ENCODE measurements at places on chromosomes 4 and X.

- DNase-seq, result no peak
- no peak overlapping the region for H3K4me3 ChIP-seq
- peaks cover 13% of the 10 kb centered on the region for H3K27me3 ChIP-seq
- no peaks in the 10 kb centered on the region for H3K4me1 ChIP-seq
- H3K36me3 ChIP-seq, result no peaks in the 10 kb centered on the region
Measured at GRCh38 chr4:165398570-165398969, 19.8 kb downstream of the CPE start.

DNA sequence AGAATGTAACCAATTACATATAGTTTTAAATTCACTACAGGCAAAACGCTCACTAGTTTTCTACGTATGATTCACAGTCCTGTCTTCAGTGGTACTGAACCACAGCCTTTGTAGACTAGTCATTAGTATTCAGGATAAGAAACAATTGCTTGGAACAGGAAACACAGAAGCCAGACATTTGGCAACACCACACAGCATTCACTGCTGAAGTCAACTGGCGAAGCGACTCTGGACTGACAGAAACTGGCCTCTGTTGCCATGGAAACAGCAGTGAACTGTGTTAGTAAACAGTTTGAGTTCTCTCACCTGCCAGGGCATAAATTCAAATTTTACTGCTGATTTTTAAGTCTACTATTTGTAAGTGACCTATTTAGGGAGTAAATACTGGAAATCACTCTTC, 57.6 kb downstream of the MAPK10 start:
- no peaks in the 10 kb centered on the region for H3K4me1 ChIP-seq
- H3K4me3 ChIP-seq, result no peak overlapping the region
- DNase-seq, result no peak

- no peaks in the 10 kb centered on the region for H3K4me1 ChIP-seq
- H3K27me3 ChIP-seq, result no peaks in the 10 kb centered on the region
- H3K4me3 ChIP-seq, result no peak overlapping the region
- DNase-seq, result no peak
- no peak overlapping the region for H3K27ac ChIP-seq
- no peaks in the 10 kb centered on the region for H3K36me3 ChIP-seq
Measured at GRCh38 chr4:94159790-94160189, 47.9 kb upstream of the SMARCAD1 start.

DNA sequence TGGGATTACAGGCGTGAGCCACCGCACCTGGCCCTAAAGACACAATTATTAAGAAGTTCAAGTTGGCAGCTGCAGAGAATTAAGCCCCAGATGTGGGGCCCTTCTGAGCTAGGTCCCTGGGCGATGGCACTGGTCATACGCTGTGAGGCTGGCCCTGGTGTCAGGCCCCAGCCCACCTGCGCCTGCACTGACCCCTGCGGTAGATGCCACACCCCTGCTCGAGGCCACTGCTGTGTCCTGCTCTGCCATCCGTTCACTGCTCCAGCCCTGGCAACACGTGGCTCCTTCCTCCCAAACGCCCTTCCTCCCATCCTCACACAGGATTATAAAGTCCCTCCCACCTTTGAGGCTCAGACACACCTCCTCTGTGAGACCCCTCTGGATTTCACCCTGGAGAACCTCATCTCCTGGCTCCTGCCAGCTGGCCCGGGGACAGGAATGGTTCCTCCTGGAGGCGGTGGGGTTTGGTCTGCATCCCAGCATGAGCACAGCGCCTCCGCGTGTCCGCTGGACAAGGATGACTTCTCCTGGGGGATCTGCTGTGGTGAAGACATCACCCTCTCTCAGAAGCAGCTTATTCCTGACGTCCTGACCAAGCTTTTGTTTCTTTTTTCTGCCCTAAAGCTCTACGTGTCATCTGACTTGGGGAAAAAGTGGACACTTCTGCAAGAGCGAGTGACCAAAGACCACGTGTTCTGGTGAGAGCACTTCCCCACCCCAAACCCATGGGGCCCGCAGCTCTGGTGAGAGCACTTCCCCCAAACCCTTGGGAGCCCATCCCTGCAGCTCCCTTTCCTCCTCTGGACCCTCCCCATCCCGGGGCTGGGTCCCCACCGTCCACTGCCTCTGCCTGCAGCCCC, 219.0 kb upstream of the PSAPL1 start:
- H3K27ac ChIP-seq, result no peak overlapping the region
- no peaks in the 10 kb centered on the region for H3K27me3 ChIP-seq
- H3K4me3 ChIP-seq, result no peak overlapping the region
- DNase-seq, result no peak

DNA sequence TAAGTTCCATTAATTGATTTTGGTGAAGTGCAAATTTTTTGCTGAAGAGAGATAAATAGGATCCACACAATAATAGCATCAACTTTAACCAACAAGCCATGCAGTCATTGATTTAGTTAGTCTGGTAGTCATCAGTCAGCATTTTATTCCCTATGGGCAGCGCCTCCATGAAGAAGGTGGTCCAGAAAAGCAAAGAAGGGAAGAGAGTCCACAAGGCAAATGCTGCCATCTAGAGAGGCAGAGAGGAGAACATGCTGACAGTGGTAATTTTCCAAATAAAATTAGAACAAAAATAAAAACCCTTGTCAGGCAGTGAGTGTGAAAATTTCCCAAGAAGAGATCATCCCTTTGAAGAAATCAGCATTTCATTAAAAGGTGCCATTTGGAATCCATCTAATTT, 366.7 kb upstream of the FAM241A start:
- H3K4me1 ChIP-seq, result no peaks in the 10 kb centered on the region
- no peaks in the 10 kb centered on the region for H3K27me3 ChIP-seq
- no peak for DNase-seq
- no peaks in the 10 kb centered on the region for H3K36me3 ChIP-seq

GRCh38 chr4:174549721-174550120, 27.4 kb upstream of the HPGD start:
- no peaks in the 10 kb centered on the region for H3K27me3 ChIP-seq
- no peak overlapping the region for H3K27ac ChIP-seq
- H3K4me1 ChIP-seq, result no peaks in the 10 kb centered on the region
- no peaks in the 10 kb centered on the region for H3K36me3 ChIP-seq

GRCh38 chr4:75555294-75556164, at the start of gene ODAPH:
ODAPH (plus strand) TSS chr4:75556066; CDS start chr4:75556083, 17 bp downstream.
- DNase-seq, result peak; percentile 10
- H3K36me3 ChIP-seq, result no peaks in the 10 kb centered on the region
- no peaks in the 10 kb centered on the region for H3K4me1 ChIP-seq
- H3K4me3 ChIP-seq, result no peak within 1 kb of the TSS

- no peaks in the 10 kb centered on the region for H3K36me3 ChIP-seq
- no peaks in the 10 kb centered on the region for H3K27me3 ChIP-seq
- no peak overlapping the region for H3K27ac ChIP-seq
- H3K4me3 ChIP-seq, result peak overlapping the region; percentile 16
Measured at GRCh38 chrX:18668071-18668835, 3.7 kb downstream of the RS1 start.

DNA sequence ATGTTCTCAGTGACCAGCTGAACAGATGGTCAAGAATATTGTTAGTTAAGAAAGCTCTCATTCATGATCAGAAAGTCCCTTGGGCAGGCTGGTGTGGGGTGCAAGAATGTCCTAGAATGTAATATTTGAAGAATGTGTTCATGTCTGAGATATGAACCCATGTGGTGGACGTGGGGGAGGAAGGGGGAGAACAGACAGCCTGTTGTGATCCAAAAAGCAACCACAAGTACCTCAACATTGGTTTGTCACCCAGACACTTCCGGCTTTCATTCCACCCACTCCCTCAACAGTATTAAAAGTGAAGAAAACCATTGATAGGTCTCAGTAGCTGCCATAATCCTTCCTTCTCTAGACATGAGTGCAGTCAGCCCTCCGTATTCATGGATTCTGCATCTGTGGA, 82.2 kb downstream of the MAML3 start:
- peak overlapping the region; percentile 53 for H3K4me3 ChIP-seq
- peaks cover 12% of the 10 kb centered on the region for H3K27me3 ChIP-seq

- no peak overlapping the region for H3K4me3 ChIP-seq
- no peak for DNase-seq
- no peaks in the 10 kb centered on the region for H3K36me3 ChIP-seq
- no peak overlapping the region for H3K27ac ChIP-seq
- no peaks in the 10 kb centered on the region for H3K4me1 ChIP-seq
Measured at GRCh38 chr4:95388911-95389310, 159.9 kb downstream of the UNC5C start.

GRCh38 chrX:2863646-2864045, 34.9 kb downstream of the GYG2 start:
- H3K27me3 ChIP-seq, result no peaks in the 10 kb centered on the region
- H3K4me3 ChIP-seq, result no peak overlapping the region
- H3K27ac ChIP-seq, result no peak overlapping the region
- H3K4me1 ChIP-seq, result no peaks in the 10 kb centered on the region
- no peak for DNase-seq
- H3K36me3 ChIP-seq, result no peaks in the 10 kb centered on the region

GRCh38 chr4:188780686-188781085, 641.4 kb downstream of the TRIML1 start:
- H3K4me3 ChIP-seq, result no peak overlapping the region
- H3K36me3 ChIP-seq, result no peaks in the 10 kb centered on the region
- H3K27me3 ChIP-seq, result no peaks in the 10 kb centered on the region
- no peak for DNase-seq
- H3K4me1 ChIP-seq, result no peaks in the 10 kb centered on the region
- H3K27ac ChIP-seq, result no peak overlapping the region

DNA sequence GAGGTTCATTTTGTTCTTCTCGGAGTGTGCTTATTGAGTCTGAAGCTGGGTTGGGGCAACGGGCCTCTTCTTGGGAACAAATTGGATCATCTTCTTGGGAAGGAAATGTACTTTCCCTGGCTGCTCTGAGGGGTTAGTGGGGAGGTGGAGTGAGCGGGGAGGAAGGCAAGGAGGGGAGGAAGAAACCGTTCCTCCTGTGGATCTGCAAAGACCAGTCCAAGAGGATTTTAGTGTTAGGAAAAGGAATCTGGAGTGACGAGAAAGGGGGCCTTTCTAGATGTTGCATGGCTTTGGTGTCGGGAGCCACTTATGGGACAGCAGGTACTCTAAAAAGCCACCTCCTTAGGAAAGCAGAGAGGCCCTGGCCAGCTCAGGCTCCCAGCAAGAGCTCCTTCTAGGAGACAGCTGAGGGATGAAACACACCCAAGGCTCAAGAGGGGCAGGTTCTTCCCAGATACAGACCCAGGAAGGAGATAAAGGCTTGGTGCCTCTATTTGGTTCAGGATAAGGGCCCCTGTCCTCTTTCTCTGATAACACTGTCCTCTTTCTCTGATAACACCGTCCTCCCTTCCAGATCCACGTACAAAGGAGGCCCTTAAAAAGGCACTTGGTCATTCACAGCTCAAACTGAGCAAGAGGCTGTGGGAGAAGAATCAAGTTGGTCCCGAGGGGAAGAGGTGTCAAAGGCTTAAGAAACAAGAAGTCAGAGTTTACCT, 451 bp downstream of the SOD3 start:
- no peak overlapping the region for H3K4me3 ChIP-seq
- peaks cover 20% of the 10 kb centered on the region for H3K27me3 ChIP-seq
- no peaks in the 10 kb centered on the region for H3K4me1 ChIP-seq
- H3K27ac ChIP-seq, result no peak overlapping the region
